ENCODE measurements at places on chromosomes 16 and 17.

DNA sequence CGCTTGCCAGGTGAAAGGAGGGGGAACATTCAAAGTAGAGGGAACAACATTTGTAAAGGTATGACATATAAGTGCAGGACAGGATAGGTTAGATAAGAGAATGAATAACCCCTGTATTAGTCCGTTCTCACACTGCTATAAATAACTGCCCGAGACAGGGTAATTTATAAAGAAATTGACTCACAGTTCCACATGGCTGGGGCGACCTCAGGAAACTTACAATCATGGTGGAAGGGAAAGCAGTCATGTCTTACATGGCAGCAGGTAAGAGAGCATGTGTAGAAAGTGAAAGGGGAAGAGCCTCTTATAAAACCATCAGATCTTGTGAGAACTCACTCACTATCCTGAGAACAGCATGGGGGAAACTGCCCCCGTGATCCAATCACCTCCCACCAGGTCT lies 223.8 kb downstream of the SOX9 start:
- no peak for DNase-seq

DNA sequence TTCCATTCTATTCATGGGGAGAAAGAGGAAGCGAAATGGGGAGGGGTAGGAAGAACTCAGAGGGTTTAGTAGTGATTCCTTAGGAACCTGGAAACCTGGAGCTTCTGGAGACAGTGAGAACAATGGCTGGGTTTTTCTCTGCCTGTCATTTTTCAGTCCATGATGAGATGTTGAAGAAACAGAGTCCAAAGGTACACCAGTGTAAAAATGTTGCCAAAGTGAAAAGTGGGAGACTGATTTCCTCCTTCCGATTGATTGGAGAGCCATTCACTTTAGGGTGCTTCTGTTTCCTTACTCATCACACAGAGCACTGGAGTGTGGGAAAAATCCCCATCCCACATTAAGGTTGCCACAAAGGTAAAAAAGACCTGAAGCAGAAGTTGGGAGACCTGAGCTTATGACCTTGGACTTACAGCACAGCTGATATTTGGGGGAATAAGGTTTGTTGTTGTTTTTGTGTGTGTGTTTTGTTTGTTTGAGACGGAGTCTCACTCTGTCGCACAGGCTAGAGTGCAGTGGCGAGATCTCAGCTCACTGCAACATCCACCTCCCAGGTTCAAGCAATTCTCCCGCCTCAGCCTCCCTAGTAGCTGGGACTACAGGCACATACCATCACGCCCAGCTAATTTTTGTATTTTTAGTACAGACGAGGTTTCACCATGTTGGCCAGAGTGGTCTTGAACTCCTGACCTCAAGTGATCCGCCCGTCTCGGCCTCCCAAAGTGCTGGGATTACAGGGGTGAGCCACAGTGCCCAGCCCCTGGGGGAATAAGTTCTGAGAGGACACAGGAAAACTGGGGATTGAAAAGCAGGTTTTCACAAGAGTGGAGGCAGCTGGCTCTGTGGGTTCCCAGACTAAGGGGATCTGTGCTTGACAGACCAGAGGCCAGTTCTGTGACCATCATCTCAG lies 1.4 kb upstream of the DHX8 start:
- DNase-seq, result no peak

- no peak for DNase-seq
These were observed 10.5 kb downstream of the PDZD9 start for GRCh38 chr16:21990381-21990944.

GRCh38 chr17:74259667-74260524 lies 14.1 kb upstream of the DNAI2 start:
- DNase-seq, result no peak

DNA sequence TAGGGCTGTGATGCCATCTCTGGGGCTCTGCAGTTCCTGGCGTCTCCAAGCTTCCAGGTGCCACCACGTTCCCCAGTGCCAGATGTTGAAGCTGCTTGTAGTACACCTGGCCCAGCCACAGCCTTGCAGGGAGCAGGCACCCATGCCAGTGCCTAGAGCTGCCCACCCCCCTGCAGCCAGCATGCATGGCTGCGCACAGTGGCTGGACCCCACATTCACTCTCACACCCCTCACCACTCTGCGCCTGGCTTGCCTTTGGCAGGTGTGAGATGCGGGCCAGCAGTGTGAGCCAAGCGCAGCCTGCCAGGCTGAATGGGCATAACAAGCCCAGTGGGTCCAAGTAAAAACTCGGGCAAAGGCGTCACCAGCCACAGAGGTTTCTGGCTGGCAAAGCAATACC lies 75.4 kb upstream of the CHMP6 start:
- DNase-seq, result no peak

DNA sequence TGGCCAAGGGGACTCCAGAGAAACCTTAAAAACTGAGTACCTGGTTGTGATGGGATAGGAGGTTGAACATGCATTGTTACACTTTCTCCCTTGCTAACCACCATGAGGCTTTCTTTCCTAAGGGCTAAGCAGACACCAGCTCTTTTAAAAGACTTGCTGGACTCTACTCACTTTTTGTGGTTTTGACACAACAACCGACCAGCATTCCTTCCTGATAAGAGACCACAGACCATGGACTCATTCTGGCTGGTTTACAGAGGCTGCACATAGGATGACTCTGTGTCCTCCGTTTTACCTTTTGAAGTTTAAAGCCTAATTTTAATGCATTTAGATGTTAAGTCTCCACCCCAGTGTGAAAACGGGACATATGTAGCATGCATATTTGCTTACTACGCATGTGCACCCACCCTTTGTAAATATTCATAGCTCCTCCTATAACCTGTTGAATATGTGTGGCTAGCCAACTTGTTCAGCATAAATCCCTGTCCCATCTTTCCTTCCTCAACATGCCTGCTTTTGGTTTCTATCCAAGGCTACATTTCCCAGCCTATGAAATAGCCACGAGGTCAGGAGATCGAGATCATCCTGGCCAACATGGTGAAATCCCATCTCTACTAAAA lies 475.9 kb downstream of the GRIN2A start:
- DNase-seq, result no peak

- DNase-seq, result peak; percentile 92
These were observed 14.6 kb upstream of the CIBAR2 start for GRCh38 chr16:85126705-85127378.

GRCh38 chr17:42200706-42201457 lies 6.6 kb upstream of the GHDC start:
- DNase-seq, result no peak

DNA sequence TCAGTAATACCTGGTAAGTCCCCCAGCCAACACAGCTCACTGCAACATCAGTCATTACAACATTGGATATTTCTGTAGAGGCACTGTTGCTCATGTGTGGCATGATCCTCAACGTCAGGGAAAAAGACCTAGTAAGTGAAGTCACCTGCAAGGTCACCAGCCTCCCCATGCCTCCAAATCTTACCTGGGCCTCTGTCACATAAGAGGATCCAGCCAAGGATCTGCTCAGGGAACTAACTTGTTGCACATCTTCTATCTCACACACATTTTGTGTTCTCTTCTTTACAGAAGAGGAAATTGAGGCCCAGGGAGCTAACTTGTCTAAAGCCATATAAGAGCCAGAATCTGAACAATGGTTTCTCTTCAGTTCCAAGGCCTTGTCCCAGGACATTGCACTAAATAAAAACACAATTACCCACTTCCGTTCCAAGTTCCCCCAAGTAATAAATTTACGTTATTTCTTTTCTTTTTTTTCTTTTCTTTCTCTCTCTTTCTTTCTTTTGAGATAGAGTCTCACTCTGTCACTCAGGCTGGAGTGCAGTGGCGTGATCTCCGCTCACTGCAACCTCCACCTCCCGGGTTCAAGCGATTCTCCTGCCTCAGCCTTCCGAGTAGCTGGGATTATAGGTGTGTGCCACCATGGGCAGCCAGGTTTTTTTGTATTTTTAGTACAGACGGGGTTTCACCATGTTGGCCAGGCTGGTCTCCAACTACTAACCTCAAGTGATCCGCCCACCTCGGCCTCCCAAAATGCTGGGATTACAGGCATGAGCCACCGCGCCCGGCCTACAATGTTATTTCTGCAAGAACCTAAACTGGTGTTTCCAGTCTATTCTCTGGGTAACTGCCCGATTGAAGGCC lies 1.3 kb downstream of the SHMT1 start:
- no peak for DNase-seq

- DNase-seq, result no peak
These were observed 22.9 kb downstream of the ABR start for GRCh38 chr17:1156864-1157263.
